ENCODE measurements at places on chromosomes 5 and 9.
A peak's percentile ranks its signal among the peaks of the same experiment; 100 is the strongest.

DNA sequence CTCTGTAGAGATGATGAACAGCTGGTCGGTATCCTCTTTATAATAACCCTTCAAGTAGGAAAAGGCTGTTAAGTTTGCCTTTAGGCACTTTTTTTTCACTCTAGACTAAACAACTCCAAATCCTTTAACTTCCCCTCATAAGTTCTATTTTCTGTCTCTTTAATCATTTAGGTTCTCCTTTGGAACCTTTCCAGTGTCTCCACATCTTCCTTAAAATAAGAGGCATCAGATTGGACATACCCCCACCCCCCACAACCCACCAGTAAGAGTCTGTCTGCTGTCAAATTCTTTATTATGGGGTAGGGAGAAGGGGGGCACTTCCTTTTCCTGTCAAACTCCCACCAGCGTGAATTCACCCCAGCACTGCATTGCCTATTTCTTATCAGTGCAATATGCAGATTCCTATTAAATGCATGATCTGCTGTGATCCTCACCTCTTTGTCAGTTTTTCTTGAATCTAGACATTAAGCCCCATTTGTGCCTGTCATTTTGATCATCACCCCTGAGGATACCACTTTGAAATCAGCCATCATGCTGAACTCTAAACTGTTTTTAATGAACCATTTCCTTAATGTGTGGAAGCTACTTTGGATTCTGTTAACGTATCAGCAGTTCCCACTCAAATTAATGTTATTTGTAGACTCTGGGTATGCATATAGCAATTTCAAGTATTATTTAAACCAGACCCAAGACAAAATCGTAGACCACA is 212.2 kb downstream of the PDZD2 start:
- no peak for DNase-seq

DNA sequence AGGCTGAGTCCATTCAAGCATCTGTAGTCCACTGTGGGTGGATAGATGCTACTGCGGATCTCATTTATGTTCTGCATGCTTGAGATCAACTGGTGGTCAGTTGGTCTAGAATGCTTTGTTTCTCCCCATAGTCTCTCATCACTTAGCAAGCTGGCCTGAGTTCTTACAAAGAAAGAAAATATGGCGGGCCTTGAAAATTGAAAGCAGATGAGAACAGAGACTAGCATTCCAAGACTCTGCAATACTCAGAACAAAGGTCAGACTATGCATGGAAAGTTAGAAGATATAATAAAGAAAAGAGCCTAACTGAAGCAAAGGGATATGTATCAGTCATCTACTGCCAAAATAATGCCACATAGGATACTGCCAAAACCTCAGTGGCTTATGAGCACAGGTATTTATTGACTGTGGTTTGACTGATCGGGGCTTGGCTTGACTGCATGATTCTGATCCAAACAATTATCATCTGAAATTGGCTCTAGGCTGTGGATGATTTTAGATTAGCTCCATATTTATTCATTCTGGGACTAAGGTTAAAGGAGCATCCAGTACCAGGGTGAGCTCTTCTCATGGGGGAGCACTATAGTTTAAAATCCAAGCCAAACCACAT is 258.9 kb downstream of the TAF11L14 start:
- no peak for DNase-seq

- no peak for DNase-seq
Observed at GRCh38 chr5:128572051-128572929, 34.2 kb upstream of the FBN2 start.

- peak; percentile 91 for DNase-seq
Observed at GRCh38 chr5:141691867-141692532, 10.0 kb upstream of the ARAP3 start.

- no peak for DNase-seq
Observed at GRCh38 chr5:175680463-175680862, 22.6 kb downstream of the HRH2 start.

GRCh38 chr5:150172145-150172544 is 5.6 kb downstream of the CDX1 start:
- DNase-seq: no peak

DNA sequence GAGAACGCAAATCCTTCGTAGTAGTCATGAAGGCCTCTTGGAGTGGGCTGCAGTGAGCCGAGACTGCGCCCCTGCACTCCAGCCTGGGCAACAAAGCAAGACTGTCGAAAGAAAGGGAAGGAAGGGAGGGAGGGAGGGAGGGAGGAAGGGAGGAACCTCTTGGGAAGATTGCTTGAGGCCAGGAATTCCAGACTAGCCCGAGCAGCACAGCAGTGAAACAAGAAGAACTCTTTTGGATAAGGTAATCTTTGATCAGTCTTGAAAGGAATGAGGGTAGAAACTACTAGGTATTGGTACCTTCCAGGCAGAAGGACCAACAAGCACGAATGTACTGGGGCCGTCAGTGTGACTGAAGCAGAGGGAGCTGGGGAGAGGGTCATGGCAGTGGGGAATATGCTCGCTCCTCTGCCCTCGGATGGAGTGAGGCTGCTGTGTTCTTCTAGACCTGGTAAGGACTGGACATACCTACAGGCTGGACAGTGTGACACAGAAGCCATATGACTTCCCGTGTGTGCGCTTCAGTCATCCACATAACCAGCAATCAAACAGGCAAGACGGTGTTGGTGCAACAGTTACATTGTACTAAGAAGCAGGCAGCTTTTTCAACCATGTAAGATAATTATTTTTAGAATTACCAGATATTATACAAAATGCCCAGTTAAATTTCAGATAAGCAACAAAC is 45.2 kb downstream of the P4HA2 start:
- no peak for DNase-seq

DNA sequence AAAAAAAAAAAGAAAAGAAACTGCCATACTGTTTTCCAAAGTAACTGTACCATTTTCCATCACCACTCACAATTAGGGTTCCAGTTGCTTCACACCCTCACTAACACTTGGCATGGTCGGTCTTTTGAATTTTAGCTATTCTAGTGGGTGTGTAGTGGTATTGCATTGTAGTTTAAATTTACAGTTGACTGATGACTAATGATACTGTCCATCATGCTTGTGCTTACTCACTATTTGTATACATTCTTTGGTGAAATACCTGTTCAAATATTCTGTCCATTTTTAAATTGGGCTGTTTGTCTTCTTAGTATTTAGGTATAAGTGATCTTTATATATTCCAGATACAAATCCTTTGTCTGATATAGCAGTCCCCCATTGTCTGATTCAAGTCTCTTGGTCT is 36.2 kb upstream of the ZNF169 start:
- no peak for DNase-seq

DNA sequence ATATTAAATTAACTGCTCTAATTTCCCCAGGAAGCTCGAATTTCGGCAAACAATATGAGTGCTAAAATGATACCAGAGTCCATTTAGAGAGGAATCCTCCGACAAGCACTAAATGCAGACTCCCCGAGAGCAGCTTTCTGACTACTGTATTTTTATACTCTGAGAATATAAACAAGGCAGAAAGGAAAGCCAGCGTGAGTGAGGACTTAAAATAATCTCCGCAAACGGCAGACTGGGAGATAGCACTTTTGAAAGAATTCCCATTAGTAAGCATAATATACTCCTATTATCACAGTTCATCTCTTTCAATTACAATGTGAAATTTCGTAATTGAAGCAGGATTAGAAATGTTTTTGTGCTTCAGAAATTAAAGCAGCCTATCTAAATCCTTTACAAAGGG is 269.4 kb upstream of the PANK3 start:
- no peak for DNase-seq

DNA sequence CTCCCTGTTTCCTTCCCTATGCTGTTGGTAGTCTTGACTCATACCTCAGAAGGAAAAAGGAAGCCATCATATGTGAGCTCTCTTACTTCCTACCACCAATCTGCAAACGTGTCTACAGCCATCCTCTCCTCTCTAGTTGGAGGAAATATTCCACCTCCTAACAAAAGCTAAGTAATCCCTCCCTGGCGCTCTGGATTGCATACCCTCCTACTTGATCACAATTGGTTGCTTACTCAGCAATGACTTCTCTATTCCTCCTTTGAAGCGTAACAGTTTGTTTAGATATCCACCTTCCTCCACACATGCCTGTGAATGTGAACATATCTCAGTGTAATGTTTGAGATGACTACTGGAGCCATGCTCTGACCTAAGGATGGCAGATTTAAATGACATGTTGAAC is 18.2 kb downstream of the RUSC2 start:
- DNase-seq: no peak

DNA sequence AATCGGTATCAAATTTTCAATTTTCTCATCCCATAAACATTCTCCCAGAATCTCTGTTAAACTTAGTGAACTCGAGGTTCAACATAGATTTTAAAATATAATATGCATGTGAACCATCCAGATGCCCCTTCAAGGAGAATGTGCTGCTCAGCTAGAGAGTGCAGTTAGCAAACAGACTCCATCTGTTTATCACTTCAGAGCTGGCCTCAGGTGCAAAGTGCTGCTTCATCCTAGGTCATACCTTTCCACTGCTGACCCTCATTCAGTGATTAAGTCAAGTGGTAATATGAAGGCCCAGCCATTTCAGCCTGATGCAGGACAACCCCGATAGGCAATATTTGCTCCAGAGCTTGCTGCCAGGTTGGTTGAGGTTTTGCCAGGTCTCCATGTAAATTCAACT is 339.0 kb upstream of the POU5F2 start:
- no peak for DNase-seq

DNA sequence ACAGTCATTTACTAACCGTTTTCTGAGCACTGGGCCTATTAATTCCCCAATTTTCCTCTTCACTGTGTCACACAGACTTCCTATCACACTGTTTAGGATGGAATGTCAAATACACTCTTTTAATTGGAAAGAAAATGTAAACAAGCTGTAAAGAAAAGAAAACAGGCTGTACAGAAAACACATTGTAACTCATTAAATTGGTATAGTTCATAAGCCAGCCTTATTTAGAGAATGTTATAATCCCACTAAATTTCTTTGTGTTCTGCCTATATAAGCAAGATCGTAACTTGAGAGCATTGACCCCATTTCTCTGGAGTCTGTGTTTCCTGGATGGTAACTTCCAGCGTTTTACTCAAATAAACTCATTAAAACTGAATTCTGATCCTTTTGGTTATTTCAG is 46.5 kb downstream of the TARS1 start:
- no peak for DNase-seq

DNA sequence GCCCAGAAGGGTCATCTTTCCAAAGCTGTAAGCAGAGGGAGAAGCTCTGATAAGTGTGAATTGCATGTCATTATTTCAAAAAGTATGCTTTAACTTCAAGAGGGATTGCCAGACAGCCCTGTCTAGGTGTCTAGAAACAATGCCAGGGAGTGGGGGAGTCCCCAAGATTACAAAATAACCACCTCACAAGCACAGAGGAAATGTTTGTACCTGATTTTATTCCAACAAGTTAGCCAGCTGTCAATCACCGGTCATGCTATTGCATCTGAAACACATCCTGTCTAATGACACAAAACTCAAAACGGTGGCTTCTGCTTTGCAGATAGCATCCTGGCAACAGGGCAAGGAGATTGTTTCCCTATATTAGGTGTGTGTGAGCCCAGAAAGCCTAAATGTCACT is 154.2 kb upstream of the WWC1 start:
- no peak for DNase-seq

DNA sequence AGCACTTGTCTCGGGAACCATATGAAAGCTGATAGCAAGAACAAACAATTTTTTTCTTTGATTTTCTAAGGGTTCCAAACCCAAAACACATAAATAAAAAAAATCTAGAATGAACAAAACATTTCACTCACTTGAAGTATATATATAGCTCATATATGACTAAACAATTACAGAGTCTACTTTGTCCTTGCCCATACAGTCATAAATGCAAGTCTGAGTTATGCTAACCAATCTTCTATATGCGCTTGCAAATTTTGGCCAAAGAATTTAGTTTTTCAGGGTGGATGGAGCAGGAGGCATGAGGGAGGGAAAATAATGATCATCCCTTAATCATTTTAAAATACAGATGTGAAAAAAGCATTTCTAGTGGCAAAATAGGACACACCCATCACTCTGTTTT is 370.1 kb downstream of the BNC2 start:
- DNase-seq: no peak

DNA sequence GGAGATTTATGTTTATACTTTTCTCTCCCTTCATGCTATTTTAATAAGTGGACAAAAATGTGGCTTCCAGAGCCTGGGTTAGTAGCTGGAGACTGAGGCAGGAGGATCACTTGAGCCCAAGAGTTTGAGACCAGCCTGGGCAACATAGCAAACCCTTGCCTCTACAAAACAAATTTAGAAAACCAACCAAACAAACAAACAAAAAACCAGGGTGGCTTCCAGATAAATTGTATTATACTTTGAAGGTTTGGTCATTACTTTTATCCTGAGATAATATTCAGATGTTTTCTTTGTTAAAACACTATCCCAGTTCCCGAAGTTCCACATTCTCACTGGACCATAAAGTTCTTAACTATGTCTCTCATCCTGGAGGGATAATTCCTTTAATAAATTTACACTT is 46.0 kb downstream of the ALDH1A1 start:
- DNase-seq: no peak

DNA sequence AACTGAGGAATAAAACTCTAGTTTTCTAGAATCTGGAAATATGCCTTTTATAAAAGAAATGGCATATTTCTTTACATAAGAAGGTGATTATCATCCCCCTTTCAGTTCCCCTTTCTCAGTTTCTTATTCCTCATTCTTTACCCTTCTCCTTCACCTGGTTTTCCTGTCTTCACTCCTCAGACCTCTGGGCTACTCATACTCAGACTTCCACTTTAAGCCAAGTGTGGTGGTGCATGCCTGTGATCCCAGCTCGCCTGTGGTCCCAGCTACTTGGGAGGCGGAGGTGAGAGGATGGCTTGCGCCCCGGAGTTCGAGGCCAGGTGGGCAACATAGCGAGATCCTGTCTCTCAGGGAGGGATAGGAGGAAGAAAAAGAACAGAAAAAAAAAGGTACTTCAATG is 57.2 kb downstream of the RANBP6 start:
- DNase-seq: no peak

- no peak for DNase-seq
Observed at GRCh38 chr5:139438707-139439012, 665 bp downstream of the DNAJC18 start.

- DNase-seq: no peak
Observed at GRCh38 chr5:145939540-145940065, 3.2 kb downstream of the SH3RF2 start.
